Stimulated activated CD8-positive, alpha-beta memory T cell treated with anti-CD3 and anti-CD28 coated beads, Interleukin-4, amount 100 ng/mL, for 4 hours (primary cell): ENCODE measurements at places on chromosomes 12 and 14.

GRCh38 chr12:6818222-6818621 is 3.4 kb upstream of the GPR162 start:
- no peak for DNase-seq

GRCh38 chr12:92927055-92927435 is 2.0 kb downstream of the EEA1 start:
- peak; percentile 9 for DNase-seq

GRCh38 chr14:101473795-101474562 is 87.3 kb upstream of the DIO3 start:
- DNase-seq: no peak

DNA sequence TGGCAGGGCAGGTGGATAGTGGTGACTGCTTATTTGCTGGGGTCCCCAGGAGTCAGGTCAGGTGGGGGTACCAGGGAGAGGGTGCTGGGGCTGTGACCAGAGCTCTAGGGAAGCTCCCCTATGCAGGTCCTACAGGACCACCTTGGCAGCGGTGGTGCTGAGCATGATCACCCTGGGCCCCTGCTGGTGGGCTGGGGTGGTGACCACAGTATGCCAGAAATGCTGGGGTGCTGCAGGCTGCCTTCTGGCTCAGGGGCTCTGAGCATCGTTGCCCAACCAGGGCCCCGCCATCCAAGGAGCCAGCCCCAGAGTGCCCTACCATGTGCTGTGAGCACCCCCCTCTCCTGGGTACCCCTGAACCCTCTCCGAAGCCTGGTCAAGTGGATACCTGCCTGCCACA is 17.5 kb upstream of the NUDT14 start:
- no peak for DNase-seq

DNA sequence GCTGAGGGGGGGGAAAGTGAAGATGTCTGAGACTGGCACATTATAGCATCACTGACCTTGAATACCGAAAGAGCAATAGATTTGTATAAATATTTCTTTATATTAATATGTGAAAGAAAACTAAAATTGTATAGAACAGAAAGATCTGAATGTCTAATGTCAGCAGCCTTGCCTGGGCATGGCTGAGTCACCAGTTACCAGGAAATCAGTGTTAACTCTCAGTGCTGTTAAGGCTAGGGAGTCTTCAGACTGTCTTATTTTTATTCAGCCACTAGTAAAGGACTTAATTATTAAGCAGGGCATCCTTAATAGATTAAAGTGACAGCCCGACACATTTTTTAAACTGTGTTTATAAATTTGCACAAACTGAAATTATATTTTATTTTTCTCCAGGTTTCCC is 122.9 kb upstream of the AEBP2 start:
- DNase-seq: no peak

GRCh38 chr12:117262749-117263148 is 72.5 kb upstream of the FBXO21 start:
- DNase-seq: no peak

- DNase-seq: no peak
Observed at GRCh38 chr14:103126088-103126872, 3.0 kb downstream of the TNFAIP2 start.

DNA sequence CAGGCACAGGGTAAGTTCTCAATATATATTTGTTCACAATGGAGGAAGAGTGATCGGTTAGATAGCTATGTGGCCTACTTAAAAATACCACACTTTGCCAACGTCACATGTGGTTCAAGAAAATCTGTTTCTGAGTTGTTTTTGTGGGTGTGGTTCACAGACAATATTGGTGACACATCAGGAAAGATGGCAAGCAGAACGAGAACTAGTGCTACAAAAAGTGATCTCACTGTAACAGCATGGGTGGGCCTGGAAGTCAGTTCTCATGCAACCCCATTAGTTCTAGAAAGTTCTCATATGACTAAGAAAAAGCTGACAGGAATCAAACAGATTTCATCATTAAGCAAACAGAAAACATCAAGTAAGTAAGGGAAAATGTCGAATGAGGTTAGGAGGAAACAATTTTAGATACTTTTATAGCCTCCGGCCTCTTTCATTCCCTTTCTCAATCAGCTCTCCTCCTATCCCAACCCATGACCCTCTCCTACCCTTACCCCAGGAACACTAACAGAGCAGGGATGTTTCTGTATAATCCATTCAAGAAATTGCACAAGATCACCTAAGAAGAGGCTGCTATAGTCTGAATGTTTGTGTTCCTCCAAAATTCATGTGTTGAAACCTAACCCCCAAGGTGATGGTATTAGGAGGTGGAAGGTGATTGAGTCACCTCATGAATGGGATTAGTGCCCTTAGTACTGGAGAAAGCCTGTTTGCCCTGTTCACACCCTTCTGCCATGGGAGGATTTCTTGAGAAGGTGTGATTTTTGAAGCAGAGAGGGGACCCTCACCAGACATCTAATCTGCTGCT is 15.5 kb upstream of the NTN4 start:
- DNase-seq: no peak

DNA sequence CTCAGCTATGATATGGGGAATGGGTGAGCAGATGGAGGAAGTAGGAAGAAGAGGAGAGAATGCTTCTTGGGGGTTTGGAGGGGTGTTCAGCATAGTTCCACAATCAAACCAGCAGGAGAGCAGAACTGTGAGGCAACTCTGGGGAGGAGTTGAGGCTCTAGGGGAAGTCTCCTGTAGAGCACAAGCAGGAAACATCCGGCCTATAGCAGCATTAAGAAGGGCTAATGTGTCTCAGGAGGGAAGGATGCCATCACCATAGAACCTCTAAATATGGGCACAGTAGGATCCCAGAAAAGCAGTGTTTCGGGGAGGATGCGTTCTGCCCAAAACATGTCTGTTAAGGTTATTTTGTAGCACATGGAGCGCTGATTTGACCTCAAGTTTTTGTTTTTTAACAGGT is 8.4 kb upstream of the SALL2 start:
- DNase-seq: no peak

DNA sequence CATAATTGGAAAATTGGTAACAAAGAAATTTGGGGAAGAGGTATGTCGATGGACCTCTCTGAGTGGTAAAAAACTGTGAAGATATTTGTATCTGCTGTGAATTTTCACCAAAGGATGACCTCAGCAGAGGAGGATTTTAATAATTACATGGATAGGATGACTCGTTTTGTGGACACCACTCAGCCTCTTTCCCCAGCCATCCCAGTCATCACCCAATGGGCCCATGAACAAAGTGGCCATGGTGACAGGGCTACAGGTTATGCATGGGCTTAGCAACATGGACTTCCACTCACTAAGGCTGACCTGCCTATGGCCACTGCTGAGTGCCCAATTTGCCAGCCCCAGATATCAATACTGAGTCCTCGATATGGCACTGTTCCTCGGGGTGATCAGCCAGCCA is 577.5 kb upstream of the FBXO33 start:
- DNase-seq: no peak

GRCh38 chr14:29763342-29763858 is 164.2 kb downstream of the PRKD1 start:
- DNase-seq: no peak

GRCh38 chr12:72207079-72207478 is 65.1 kb upstream of the TRHDE start:
- no peak for DNase-seq

- DNase-seq: no peak
Observed at GRCh38 chr14:50022661-50023060, 93.7 kb downstream of the VCPKMT start.

DNA sequence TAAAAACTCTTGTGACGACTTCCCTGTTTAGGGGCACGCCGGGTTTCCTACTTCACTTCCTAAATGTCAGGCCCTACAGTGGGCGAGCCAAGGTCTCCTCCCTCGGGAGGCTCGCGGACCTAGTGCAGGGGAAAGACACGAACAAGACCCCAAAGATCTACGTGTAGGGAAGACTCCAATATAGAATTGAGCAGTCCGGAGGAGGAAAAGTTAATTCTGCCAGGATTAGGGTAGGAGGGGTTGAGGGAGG is 564 bp downstream of the ATXN3 start:
- DNase-seq: no peak

GRCh38 chr12:47741340-47741703 is 16.0 kb upstream of the ENDOU start:
- DNase-seq: peak; percentile 28

- no peak for DNase-seq
Observed at GRCh38 chr12:109736552-109737108, 23.0 kb downstream of the FAM222A start.

DNA sequence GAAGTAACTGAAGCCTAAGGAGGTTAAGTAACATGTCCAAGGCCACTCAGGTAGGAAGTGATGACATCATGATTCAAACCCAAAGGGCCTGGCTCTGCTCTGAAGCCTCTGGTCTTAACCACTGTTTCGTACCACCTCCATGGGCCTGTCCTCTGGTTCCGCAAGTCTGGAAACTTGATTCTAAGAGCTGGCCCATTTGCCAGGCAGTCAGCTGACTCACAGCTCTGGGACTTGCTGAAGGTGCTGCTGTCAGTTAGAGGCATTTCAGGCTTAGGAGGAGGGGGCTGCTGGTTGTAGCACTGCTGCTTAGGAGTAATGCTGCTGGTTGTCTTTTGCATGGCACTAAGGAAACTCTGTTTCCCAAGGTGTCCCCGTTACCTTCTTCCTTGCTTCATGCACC is 7.9 kb downstream of the NRXN3 start:
- DNase-seq: no peak

GRCh38 chr14:90850487-90850886 is 34.3 kb upstream of the TTC7B start:
- no peak for DNase-seq

DNA sequence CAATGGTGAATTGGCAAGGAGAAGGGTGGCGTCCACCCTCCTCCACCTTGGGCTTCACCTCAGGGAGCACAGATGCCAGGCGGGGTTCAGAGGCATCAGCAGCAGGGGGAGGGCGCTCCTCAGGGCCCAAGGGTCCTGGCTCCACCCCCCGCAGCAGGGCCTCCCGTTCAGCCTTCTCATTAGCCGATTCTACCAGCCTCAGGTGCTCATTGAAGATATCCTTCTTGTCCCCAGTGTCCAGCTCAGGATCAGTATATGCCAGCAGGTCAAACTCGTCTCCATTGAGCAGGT is 19.3 kb upstream of the PRKAG1 start:
- DNase-seq: no peak
